ENCODE measurements at places on chromosomes 12 and 14.

DNA sequence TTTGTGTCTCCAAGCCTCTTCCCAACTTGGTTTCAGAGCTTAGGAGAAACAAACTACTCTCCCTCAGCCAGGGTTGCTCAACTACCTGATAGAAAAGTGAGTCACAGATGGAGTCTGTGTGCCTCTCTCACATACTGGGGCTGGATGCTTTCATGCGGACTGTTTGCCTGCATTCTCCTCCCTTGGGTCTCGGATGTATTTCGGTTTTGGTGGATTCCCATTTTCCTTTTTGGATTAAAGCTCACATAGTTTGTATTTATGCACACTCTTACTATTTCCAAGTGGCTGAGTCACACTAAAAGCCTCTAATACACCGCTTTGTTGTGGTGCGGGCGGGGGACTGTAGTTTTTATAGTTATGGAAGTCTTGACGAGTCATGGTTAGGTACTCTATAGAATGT is 505.4 kb downstream of the LRFN5 start:
- no peak for DNase-seq

GRCh38 chr12:12582895-12583303 is 20.2 kb upstream of the DUSP16 start:
- DNase-seq: no peak

GRCh38 chr12:116861320-116861719 is 19.9 kb downstream of the HRK start:
- DNase-seq: no peak

GRCh38 chr12:6167327-6168280 is 32.6 kb upstream of the CD9 start:
- peak; percentile 82 for DNase-seq

- no peak for DNase-seq
Measured at GRCh38 chr12:111361073-111361716, 7.7 kb downstream of the PHETA1 start.

- no peak for DNase-seq
Measured at GRCh38 chr14:24839617-24840203, 205.7 kb upstream of the GZMB start.

- DNase-seq: no peak
Measured at GRCh38 chr12:30417697-30418231, 277.9 kb downstream of the IPO8 start.

DNA sequence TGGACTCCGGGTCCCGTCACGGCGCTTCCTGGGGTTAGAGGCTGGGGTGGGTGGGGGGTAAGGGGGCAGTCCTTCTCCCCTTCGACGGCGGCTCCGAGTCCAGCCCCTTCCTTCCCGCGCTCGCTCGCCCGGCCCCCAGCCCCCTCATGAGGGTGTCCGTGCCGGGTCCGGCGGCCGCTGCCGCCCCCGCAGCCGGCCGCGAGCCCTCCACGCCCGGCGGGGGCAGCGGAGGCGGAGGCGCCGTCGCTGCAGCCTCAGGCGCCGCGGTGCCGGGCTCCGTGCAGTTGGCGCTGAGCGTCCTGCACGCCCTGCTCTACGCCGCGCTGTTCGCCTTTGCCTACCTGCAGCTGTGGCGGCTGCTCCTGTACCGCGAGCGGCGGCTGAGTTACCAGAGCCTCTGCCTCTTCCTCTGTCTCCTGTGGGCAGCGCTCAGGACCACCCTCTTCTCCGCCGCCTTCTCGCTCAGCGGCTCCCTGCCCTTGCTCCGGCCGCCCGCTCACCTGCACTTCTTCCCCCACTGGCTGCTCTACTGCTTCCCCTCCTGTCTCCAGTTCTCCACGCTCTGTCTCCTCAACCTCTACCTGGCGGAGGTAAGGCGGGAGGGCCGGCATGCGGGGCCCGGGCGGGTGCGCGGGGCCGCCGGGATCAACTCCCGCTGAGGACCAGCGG is 500 bp downstream of the GPR137C start:
- DNase-seq: peak; percentile 10

- no peak for DNase-seq
Measured at GRCh38 chr12:130366159-130366558, 28.5 kb downstream of the PIWIL1 start.

- no peak for DNase-seq
Measured at GRCh38 chr14:85154714-85155113, 375.2 kb upstream of the FLRT2 start.

DNA sequence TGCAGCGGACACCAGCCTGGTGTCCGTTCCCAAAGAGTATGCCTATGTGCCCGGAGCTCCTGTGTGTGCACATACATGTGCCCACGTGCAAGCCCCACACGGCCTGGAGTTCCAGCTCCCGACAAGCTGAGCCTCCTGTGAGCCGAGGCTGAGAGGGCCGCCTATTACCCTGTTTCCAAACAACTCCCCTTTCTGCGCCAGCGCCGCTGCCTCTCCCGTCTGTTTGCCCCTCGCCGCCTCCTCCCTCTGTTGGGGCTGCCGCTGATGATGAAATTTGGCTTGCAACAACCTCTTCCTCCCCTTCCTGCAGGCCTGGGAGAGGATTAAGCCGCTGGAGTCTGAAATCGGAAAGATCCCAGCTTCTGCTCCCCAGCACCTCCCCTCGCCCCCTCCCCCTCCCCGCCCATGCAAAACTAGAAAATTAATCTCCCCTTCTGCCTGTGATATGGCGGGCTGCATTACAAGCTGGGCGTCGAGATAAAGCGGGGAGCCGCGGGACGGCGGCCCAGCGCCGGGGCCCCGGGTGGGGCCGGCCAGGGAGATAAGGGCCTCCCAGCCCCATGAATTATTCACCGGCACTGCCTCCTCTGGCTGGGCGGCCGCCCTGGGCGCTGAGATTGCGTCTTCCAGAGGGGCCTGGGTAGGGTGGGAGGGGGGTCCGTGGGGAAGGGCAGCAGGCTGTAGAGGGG is 6.8 kb upstream of the ASIC1 start:
- DNase-seq: no peak

DNA sequence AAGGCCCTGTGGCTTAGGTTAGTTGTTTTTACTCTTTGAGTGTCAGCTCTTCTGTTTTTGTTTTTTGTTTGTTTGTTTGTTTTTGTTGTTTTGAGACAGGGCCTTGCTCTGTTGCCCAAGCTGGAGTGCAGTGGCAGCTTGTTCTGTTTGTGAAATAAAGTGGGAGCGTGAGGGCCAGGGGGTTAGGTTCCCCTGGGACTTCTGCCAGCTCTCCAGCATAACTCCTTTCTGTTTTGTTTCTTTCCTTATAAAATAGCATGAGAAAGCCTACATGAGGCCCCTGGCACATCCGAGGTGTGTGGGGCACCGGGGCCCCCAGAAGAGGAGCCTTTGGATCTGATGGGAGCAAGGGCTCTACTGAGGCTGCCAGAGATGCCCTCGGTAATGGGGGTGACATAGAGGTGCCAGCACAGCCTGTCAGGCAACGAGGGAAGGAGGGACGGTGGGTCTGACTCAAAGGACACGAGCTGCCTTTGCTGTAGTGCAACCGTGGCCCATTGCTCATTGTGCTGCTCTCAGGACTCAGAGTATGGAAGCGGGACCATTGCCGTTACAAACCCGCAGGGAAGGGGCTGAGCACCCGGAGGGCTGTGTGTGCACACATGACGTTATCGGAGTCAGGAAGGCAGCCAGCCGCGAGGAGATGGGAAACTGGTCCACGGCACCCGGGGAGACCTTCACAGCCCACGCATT is 9.1 kb upstream of the SERPINA11 start:
- no peak for DNase-seq

- DNase-seq: no peak
Measured at GRCh38 chr14:22895402-22895801, 12.4 kb downstream of the REM2 start.

- DNase-seq: no peak
Measured at GRCh38 chr14:37587131-37587803, 7.8 kb downstream of the FOXA1 start.

DNA sequence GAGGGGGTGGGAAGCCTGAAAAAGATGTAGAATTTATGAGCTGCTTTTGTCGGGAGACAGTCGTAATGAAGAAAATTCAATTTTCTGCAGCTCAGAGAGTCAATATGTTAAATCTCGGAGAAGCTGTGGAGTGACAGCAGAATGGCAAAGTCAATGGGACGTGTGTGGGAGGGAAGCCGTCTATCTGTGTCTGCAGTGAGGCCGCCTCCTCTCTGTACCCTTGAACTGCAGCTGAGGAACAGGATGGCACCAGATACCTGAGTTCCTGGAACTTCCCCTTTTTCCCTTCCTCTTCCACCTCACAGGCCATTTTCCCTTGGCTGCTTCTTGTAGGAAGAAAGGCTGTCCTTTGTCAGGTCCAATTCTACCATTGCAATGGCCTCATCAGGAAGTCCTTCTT is 9.3 kb upstream of the CALCOCO1 start:
- DNase-seq: no peak

DNA sequence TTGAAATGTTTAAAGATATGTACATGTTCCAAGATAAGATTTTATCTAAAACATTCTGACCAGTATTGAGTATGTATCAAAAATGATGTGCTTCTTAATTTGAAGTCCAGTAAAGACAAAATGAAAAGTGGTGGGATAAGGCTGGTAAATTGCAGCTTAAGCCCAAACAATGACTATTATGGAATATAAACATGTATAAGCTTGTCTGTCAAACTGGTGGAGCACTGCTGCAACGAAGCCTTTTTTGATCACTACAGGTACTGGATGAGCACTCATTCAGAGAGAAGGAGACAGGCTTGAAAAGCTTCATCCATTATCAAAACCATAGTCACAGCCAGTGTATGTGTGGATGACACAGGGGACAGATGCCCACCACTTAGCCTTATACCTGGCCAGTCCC is 138.4 kb downstream of the ATP23 start:
- DNase-seq: no peak

DNA sequence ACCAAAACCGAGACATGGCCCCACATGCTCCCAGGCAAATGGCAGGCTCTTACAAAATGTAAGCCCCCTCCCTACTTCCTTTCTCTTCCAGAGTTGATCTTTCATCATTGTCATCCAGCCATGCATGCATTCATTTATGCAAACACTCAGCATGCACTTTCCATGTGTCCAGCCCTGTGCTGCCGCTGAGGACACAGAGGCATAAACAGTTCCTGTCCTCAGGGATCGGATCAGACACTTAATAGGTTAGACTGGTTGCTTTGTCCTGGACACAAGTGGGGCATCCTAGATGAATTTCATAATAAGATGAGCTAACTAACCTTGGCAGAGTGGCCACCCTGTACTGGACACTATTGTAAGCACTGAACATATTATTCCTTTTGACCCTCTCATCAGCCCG is 23.1 kb downstream of the PRIMA1 start:
- DNase-seq: no peak

DNA sequence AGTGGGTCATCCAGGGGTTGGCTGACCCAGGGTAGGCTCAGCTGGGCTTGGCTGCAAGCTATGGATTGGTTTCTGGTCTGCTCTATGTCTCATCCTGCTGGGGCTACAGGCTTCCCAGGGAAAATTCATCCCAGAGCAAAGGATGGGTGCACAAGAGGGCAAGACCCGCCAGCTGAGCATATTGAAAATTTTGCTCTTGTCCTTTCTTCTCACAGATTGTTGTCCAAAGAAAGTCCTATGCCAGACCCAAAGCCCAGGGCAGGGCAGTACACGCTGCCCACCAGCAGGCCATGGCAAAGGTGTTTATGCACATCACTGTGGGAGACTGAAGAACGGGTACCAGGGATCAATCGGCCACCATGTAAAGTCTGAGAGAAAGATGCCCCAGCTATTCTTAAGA is 95.3 kb upstream of the PARP11 start:
- no peak for DNase-seq

- no peak for DNase-seq
Measured at GRCh38 chr12:16955083-16955657, 349.2 kb upstream of the LMO3 start.

- no peak for DNase-seq
Measured at GRCh38 chr12:92078167-92079053, 67.2 kb downstream of the BTG1 start.

DNA sequence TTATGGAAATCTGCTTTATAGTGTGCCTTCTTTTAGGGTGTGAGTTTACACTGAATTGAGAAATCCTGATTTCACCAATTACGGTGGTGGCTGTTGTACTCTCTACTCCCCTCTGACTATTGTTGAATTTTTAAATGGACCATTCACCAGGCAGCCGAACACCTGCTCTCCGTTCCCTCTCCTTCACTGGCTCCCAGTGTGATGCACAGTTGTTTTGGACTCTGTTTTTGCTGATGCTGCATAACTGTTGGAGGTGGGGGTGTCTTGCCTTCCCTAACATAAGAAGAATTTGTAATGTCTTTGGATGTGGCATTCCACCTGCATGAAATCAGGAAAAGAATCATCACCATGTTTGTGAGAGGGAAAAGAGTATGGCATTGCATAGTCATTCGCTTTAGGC is 341.2 kb downstream of the SNAPC1 start:
- DNase-seq: no peak

GRCh38 chr14:22494486-22495135 is 94.4 kb downstream of the DAD1 start:
- no peak for DNase-seq

- no peak for DNase-seq
Measured at GRCh38 chr12:76018672-76019071, 12.9 kb downstream of the PHLDA1 start.

- no peak for DNase-seq
Measured at GRCh38 chr12:62882140-62882539, 52.8 kb downstream of the PPM1H start.

DNA sequence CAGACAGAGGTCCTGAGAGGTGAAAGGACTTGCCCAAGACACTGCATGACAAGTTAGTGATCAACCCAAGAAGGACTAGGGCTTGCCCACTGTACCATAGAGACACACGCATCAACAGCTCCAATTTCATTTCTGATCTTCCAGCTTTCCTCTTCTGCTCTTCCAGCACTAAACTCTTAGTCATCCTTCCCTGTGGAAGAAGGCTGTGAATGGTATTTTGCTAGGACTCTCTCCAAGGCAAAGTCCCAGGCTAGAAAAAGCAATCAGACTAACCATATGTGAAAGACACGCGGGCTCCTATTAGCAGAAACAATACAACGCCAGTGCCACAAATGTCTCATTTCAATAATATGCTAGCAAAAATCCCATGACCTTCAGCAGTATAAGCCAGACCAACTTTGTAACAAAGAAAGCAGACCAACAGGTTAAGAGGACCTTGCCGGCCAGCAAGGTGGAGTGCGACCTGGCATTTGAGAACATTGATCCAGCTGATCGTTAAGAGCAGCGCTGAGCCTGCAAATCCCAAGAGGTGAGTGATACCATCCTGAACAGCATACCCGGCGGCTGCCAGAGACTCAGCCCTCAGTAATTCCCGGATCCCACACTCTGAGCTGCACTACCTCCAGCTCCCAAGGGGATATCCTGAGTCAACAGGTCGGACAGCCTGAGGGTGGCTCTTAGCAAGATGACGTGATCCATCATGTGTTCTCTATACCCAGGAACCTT is 132.5 kb downstream of the FOXN3 start:
- DNase-seq: no peak

DNA sequence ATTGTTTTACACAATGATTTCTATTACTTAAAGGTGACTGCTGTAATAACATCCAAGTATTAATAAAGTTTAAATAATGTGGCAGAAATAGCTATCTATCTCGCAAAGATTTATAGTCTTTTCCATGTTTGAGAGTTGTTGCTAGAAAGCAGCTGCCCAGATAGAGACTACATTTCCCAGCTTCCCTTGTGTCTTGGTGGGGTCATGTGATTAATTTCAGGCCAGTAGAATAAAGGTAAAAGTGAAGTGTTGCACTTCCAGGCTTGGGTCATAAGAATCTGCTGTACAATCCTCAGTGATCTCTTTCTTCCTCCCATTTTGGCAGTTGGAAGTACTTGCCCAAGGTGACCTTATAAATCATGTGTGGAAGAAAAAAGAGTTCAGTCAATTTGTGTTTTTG is 449.7 kb upstream of the USP15 start:
- no peak for DNase-seq
